ENCODE measurements at places on chromosomes 6 and 20. TPM values are rescaled to one million over a fixed set of nuclear protein-coding genes. Genes with fewer than 3 reads are reported as not detected.
A peak's percentile ranks its signal among the peaks of the same experiment; 100 is the strongest.

ARID1B gene
- 46.4 TPM for total RNA-seq

DNA sequence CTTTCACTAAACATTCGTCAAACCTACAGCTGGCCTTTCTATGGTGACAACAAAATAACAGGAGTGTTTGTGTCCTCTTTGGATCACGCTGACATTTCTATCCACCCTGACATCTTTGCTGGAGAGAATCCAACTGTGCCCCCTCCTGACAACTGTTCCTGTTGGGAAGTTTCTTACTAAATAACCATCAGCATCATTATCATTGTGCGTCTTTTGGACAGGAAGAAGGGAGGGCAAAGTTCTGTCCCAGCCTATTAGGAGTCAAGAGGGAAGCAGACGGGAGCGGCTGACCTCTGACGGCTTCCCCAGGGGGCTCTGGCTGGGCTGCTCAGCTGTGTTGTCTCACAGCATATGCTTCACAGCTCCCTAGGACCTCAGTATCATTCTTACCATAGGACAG is 195.9 kb upstream of the SULF2 start:
- no peak for DNase-seq

SLC17A2 gene
- total RNA-seq = not detected

CST3 gene
- total RNA-seq = 1,033 TPM

LIME1 gene
- total RNA-seq = 1.6 TPM

NQO2 gene
- 57.5 TPM for total RNA-seq

DNA sequence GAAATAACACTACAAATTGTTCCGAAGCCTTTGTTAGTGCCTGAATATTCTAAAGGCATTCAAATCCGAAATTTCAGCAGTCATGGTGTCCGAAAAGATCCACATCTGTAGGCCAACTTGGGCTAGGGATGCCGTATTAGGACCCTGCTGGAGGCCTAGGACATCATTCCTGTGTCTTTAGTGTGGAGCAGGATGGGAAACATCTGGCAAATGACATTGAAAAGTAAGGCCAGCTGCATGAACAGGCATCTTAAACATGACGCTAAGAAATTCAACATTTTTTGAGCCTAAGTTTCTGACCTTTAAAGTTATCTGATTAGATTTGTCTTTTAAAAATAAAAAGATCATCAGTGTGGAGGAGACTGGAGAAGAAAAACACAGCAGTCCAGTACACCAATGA is 91.3 kb downstream of the MYLK4 start:
- DNase-seq = no peak

KCNK16 gene
- not detected for total RNA-seq

DNA sequence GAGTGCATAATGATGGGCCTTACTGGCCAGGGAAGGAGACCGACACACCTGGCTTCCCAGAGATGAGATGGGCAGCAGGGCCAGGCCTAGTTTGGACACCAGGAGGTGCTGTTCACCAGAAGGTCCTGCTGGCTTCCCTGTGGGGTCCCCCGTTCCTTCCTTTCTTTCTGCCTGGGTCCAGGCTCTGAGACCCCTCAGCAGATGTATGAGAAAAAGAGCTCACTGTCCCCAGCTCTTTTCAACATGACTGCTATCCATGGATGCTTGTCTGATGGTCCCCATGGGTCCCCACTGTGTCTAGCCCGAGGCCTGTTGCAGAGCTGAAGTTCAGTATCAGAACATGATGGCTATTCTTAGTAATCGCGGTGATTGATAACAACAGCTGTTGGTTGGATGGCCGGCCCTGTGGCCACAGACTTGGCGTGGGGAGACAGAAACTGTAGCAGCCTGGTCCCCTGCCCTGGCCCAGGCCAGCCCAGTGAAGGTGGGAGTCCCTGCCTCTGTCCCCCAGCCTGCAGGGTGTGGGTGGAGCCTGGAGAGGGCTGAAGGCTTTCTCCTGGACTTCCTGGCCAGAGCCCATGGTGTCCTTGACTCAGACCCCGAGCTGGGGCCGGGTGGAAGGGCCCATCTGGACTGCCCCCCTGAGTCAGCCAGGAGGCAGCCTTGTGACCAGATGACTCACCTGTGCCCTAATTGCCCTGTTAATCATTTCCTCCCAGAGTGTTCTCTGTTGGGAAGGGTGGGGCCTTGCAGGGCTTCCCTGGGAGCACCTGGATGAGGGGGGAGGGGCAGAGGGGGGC is 9.9 kb upstream of the BAK1 start:
- DNase-seq = peak; percentile 52

PGC gene
- not detected for total RNA-seq

OR2B6 gene
- total RNA-seq = not detected

DNA sequence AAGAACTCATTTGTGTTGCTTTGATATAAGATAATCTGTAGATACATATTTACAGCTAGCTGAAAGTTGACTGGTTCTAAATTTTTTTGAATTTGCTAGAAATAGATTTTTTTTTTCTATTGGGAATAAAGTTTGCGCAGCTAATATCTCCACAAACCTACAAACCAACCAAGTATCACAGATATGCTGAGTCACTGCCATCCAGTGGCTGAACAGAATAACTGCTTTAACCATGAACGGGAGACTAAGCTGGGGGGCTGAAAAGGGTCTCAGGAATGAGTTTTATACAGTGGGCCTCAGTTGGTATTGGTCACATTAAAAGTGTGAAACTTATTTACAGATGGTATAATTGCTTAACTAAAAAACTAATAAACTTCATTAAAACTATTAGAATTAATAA is 326.7 kb upstream of the CNR1 start:
- DNase-seq = no peak

DNA sequence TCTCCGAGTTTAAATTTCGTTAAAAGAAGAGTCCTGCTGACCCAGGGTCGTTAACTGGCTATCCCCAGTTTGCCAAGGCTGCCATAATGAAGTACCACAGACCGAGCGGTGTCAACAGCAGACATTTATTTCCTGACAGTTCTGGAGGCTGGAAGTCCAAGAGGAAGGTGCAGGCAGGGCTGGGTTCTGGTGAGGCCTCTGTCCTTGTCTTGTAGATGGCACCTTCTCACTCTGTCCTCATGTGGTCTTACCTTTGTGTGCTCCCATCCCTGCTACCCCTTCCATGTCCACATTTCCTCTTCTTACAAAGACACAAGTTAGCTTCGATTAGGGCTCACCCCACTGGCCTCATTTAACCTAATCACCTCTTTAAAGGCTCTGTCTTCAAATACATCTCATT is 29.8 kb upstream of the EEF1E1 start:
- no peak for DNase-seq

DNA sequence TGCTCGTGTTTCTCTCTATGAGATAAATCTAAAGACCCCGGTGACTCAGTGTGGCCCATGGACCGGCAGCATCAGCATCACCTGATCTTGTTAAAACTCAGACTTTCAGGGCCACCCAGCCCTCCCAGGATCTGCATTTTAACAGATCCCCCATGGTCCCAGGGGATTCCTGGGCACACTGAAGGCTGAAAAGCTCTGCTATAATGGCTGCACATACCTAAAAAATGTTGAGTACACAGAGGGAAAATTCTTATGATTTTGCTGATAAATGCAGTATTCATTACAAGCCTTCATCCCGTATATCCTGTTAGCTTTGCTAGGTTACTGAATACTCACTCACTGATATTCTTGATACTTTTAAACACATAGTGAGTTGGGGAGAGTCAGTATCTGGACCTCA is 200.5 kb downstream of the MYLK4 start:
- DNase-seq = no peak

TCP1 gene
- total RNA-seq = 170 TPM

C6orf118 gene
- total RNA-seq = not detected

BPIFA1 gene
- not detected for total RNA-seq

DNA sequence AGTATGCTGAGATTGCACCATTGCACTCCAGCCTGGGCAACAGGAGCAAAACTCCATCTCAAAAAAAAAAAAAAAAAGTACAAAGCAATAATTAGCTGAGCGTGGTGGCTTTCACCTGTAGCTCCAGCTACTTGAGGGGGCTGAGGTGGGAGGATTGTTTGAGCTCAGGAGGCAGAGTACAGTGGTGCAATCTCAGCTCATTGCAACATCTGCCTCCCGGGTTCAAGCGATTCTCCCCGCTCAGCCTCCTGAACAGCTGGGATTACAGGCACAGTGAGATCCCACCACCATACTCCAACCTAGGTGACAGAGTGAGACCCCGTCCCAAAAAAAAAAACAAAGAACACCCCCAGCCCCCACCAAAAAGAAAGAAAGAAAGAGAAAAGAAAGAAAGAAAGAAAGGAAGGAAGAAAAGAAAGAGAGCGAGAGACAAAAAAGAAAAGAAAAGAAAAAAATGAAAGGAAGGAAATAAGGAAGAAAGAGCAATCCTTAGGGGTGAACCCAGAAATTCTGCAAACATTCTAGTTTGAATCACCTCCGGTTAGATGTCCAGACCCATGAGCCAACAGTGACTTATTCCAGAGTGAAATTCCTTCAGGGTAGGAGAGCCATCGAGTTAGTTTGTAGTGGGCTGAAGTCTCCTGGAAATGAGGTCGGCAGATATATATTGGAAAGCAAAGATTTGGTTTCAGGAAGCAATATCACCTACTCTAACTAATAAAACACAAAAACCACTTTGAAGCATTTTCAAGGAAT is 3.2 kb upstream of the RIPOR3 start:
- no peak for DNase-seq

GRCh38 chr6:80610846-80611245 is 504.4 kb downstream of the BCKDHB start:
- DNase-seq = no peak

Measured in Right ventricle myocardium inferior (tissue), 1 donor.